ENCODE measurements at places on chromosomes 4 and X. TPM values are rescaled to one million over a fixed set of nuclear protein-coding genes. Genes with fewer than 3 reads are reported as not detected.

The YY2 gene
- 5.1 TPM for polyA plus RNA-seq

- no peak for DNase-seq
Measured at GRCh38 chrX:131270080-131270479, 19.0 kb downstream of the IGSF1 start.

GRCh38 chr4:31160146-31160545, 440.0 kb downstream of the PCDH7 start:
- no peak for DNase-seq

- peak; percentile 26 for DNase-seq
Measured at GRCh38 chr4:8101213-8102075, 57.2 kb downstream of the ABLIM2 start.

The SMIM31 gene
- 0.09 TPM for polyA plus RNA-seq

DNA sequence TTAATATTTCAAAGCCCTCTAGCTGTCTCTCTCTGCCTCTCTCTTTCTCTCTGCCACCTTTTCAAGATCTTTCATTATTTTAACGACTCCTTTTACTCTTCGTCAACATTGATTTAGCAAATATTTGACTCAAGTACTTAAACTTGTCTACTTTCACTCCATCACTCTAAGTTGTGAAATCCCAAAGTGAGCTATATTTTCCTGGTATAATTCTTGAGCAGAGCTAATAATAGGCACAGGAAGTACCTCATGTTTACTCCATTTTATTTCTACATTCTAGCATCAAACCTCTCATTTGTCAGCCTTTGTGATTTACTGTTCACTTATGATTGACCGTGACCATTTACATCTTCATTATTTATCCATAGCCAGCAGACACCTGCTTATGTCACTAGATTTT, 482.5 kb downstream of the RPA4 start:
- peak; percentile 8 for DNase-seq

DNA sequence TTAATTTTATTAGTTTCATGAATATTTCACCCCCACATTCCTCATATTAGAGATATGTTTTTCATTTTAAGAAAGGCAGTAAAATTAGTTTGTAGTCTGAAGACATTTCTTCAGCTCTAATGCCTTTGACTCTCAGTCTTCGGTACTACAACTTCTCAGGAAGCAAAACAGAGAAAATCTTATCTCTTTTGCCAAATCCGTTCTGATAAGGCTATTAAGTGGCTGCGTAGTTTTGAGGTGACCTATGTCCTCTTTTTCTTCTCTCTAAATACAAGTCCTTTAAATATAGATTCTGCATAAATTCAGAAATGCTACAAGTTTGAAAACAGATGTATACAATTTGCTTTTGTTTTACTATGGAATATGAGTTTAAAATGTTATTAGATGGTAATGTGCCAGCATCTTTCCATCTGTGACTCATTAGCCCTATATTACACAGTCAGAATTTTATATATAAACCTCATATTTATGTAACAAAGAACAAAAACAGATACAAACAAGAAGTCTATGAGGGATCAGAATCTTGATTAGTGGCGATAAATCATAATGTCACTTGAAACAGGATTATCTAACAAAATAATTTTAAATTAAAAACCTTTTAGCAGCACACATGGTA, 181.2 kb upstream of the ETNPPL start:
- no peak for DNase-seq

GRCh38 chrX:80876877-80877276, 67.2 kb upstream of the BRWD3 start:
- DNase-seq = no peak

All from right lung (tissue), 10 donors.